ENCODE measurements at places on chromosomes 2 and 18.

DNA sequence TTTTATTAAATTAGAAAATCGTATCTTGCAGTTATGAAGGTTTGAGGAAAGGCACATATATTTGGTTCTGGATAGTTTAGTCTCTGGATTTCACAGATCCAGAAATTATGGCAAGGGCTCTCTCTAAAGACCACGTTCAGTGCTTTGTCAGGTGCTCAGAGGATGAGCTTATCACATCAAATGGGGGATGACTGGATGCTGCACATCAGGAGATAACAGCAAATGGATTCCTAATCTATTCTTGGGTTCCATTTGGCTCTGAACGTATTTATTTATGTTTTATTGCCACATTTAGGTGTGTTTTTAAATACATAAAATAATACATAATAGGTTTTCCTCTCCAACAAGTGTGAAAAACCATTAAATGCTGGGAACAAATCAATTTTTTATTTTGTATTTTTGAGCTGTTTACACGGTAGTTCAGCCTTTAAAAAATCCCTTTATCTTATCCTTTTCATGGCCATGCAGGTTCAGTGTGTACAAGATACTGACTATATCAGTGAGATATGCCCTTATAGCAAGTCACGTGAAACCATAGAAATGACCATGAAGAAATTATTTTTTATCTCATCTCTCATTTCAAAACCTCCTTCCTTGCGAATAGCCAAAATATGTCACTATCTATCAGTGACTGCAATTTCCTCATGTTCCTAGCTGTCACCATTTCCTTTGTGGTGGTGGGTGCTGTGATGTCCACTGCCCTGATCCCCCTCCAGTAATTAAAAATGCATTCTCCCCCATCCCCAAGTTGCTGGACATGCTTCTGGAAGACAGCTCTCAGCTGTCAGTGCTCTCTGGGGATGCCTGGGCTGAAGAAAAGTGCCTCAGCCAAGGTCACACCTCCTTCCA, 25.9 kb upstream of the CXCR4 start:
- H3K4me1 ChIP-seq, result peaks cover 65% of the 10 kb centered on the region
- DNase-seq, result no peak
- H3K4me3 ChIP-seq, result no peak overlapping the region
- H3K27ac ChIP-seq, result peak overlapping the region; percentile 37
- H3K36me3 ChIP-seq, result no peaks in the 10 kb centered on the region

- no peak for DNase-seq
- H3K4me3 ChIP-seq, result no peak overlapping the region
- H3K36me3 ChIP-seq, result no peaks in the 10 kb centered on the region
- no peak overlapping the region for H3K27ac ChIP-seq
- H3K4me1 ChIP-seq, result no peaks in the 10 kb centered on the region
Observed at GRCh38 chr2:152584301-152584700, 133.0 kb downstream of the PRPF40A start.

- no peaks in the 10 kb centered on the region for H3K27me3 ChIP-seq
- no peak overlapping the region for H3K4me3 ChIP-seq
- no peak overlapping the region for H3K27ac ChIP-seq
- peaks cover 14% of the 10 kb centered on the region for H3K36me3 ChIP-seq
Observed at GRCh38 chr2:159895258-159896065, 97.5 kb upstream of the CD302 start.

GRCh38 chr18:8730080-8730827, 24.9 kb downstream of the MTCL1 start:
- peaks cover 5% of the 10 kb centered on the region for H3K27me3 ChIP-seq
- no peak for DNase-seq
- no peak overlapping the region for H3K4me3 ChIP-seq
- no peak overlapping the region for H3K27ac ChIP-seq
- no peaks in the 10 kb centered on the region for H3K36me3 ChIP-seq
- no peaks in the 10 kb centered on the region for H3K4me1 ChIP-seq

DNA sequence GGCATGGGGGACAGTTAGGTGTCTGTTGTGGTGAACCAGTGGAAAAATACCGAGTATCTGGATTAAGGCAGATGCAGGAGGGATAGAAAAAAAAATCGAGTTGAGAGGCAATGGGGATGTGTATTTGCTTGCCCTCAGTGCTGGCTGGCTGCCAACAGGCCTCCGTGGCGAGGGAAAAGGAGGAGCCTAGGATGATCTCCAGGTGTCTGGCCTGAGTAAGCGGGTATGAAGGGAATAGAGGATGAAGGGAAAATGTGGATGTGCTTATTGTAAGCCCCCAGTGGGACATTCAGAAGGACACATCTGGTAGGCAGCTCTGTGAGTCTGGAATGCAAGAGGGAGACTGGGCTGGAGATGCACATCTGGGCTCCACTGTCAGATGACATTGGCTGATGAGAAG, 22.8 kb downstream of the KCNS3 start:
- no peaks in the 10 kb centered on the region for H3K4me1 ChIP-seq
- no peaks in the 10 kb centered on the region for H3K36me3 ChIP-seq

GRCh38 chr2:239245107-239245506, 155.7 kb downstream of the HDAC4 start:
- no peak overlapping the region for H3K4me3 ChIP-seq
- peaks cover 9% of the 10 kb centered on the region for H3K36me3 ChIP-seq
- no peak overlapping the region for H3K27ac ChIP-seq
- no peaks in the 10 kb centered on the region for H3K27me3 ChIP-seq
- peaks cover 40% of the 10 kb centered on the region for H3K4me1 ChIP-seq

GRCh38 chr2:143473820-143474219, 344.6 kb downstream of the ARHGAP15 start:
- H3K4me1 ChIP-seq, result peaks cover 57% of the 10 kb centered on the region
- no peak overlapping the region for H3K4me3 ChIP-seq
- peaks cover 39% of the 10 kb centered on the region for H3K36me3 ChIP-seq
- no peak overlapping the region for H3K27ac ChIP-seq
- no peak for DNase-seq

GRCh38 chr2:231597014-231597611, 4.4 kb downstream of the TEX44 start:
- H3K27ac ChIP-seq, result no peak overlapping the region
- no peak overlapping the region for H3K4me3 ChIP-seq

GRCh38 chr2:221502270-221503010, 69.7 kb downstream of the EPHA4 start:
- no peaks in the 10 kb centered on the region for H3K4me1 ChIP-seq
- no peaks in the 10 kb centered on the region for H3K27me3 ChIP-seq
- DNase-seq, result no peak
- H3K27ac ChIP-seq, result no peak overlapping the region

- H3K27me3 ChIP-seq, result no peaks in the 10 kb centered on the region
- H3K27ac ChIP-seq, result no peak overlapping the region
- no peak for DNase-seq
- peaks cover 17% of the 10 kb centered on the region for H3K36me3 ChIP-seq
Observed at GRCh38 chr2:159573846-159574606, 42.3 kb downstream of the BAZ2B start.

- no peaks in the 10 kb centered on the region for H3K36me3 ChIP-seq
- DNase-seq, result no peak
- H3K4me1 ChIP-seq, result no peaks in the 10 kb centered on the region
- H3K4me3 ChIP-seq, result no peak overlapping the region
- no peak overlapping the region for H3K27ac ChIP-seq
Observed at GRCh38 chr2:33212151-33212550, 264.3 kb upstream of the RASGRP3 start.

GRCh38 chr2:101828673-101829334, 131.3 kb downstream of the MAP4K4 start:
- DNase-seq, result no peak
- no peaks in the 10 kb centered on the region for H3K36me3 ChIP-seq
- H3K4me1 ChIP-seq, result peaks cover 36% of the 10 kb centered on the region
- no peaks in the 10 kb centered on the region for H3K27me3 ChIP-seq

DNA sequence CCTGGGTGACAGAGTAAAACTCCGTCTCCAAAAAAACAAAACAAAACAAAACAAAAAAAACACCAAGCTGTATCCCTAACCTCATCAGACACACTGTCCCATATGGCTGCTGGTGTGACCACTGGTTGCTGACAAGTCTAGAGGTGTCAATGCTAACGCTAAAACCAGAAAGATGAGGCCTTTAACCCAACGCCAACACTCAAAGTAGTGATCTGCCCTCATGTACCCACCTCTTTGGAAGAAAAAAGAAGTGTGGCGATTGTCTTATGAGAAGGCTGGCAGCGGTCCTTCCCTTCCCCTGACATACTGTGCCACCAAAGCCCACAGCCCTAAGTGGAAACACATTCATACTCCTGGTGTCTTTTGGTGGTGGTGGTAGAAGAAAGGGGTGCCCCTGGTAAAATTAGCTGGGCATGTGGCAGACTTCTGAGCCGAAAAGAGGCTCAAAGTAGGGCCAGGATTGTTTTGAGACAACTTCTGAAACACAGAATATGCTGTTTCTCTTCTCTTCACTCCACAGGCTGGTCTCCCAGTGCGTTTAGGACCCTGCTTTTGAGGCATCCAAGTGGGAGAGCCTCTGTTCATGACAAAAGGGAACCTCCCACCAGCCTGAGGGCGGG, 9.8 kb downstream of the SERTAD2 start:
- DNase-seq, result no peak
- no peaks in the 10 kb centered on the region for H3K36me3 ChIP-seq
- peak overlapping the region; percentile 92 for H3K4me3 ChIP-seq
- H3K27me3 ChIP-seq, result no peaks in the 10 kb centered on the region

DNA sequence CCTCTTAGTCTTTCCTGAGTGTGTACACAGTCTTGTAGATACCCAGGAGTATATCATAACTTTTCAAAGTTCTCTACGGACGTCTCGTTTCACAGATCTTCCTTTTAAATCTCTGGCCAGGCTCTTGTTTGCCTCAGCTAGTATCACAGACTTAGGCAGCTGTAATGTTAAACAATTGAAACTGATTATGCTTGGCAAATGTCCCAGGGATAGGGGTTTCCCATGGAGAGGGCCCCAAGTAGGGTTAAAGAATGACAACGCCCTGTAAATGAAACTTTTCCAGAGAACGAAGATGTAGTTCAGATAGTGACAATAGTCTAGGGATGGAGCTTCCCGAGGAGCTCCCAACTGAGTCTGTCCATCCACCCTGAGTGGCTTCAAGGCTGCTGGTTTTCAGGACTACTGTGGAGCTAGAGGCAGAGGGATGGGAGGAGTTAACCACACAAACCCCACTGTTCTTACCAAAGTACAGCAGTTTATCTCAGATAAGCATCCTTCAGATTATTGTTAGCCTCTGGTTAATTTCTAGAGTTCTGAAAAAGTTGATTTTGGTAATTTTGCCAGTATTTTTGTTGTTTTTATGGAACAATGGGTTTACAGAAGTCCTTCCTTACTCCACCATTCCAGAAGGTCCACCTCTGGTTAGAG, 9.1 kb downstream of the NEURL3 start:
- no peak overlapping the region for H3K27ac ChIP-seq
- no peak for DNase-seq
- H3K4me1 ChIP-seq, result no peaks in the 10 kb centered on the region
- no peaks in the 10 kb centered on the region for H3K27me3 ChIP-seq
- no peak overlapping the region for H3K4me3 ChIP-seq
- H3K36me3 ChIP-seq, result peaks cover 18% of the 10 kb centered on the region

- H3K27ac ChIP-seq, result peak overlapping the region; percentile 77
- H3K4me1 ChIP-seq, result peaks cover 44% of the 10 kb centered on the region
- H3K27me3 ChIP-seq, result no peaks in the 10 kb centered on the region
Observed at GRCh38 chr2:15967415-15968279, 27.3 kb downstream of the MYCN start.

DNA sequence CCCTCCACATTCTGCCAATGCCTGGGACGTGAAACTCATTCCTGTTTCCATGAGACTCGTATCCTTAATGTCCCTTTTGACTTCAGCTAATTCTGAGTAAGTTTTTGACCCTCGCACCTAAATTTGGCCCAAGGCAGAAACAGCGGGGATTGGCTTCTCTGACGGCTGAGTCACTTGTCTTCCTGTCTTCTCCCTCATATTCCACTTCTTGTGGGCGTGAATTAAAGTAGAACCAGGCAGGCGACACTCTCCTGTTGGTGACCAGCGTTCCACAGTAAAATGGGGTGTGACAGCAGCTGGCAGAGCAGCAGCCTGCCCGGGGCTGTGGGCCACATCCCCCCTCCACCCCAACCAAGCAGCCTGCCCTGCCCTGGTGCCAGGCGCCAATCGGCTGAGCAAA, 15.5 kb downstream of the TTC32 start:
- no peak overlapping the region for H3K27ac ChIP-seq
- peaks cover 7% of the 10 kb centered on the region for H3K4me1 ChIP-seq
- no peak for DNase-seq
- no peaks in the 10 kb centered on the region for H3K27me3 ChIP-seq
- H3K4me3 ChIP-seq, result no peak overlapping the region

DNA sequence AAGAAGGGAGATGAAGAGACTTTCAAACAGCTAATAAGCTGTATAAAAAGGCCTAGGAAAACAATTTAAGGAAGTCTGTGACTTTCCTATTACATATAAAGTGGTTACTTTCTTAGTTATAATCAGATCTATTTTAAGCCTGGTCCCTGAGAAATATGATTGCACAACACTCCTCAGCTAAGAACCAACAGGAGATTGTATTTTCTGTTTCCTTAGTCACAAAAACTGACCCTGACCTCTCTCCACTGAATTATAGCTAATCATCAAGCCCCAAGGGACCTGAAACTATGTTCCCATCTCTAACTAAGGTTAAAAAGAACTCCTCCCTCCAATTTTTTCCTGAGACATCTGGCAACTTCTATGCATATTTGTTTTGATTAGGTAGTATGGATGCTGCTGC, 106.9 kb downstream of the ROCK1 start:
- peaks cover 6% of the 10 kb centered on the region for H3K4me1 ChIP-seq
- H3K27me3 ChIP-seq, result no peaks in the 10 kb centered on the region
- H3K27ac ChIP-seq, result peak overlapping the region; percentile 36
- H3K36me3 ChIP-seq, result peaks cover 28% of the 10 kb centered on the region
- no peak for DNase-seq

- H3K27ac ChIP-seq, result no peak overlapping the region
- no peak overlapping the region for H3K4me3 ChIP-seq
- no peaks in the 10 kb centered on the region for H3K27me3 ChIP-seq
Observed at GRCh38 chr2:27909901-27910300, 19.4 kb downstream of the BABAM2 start.

DNA sequence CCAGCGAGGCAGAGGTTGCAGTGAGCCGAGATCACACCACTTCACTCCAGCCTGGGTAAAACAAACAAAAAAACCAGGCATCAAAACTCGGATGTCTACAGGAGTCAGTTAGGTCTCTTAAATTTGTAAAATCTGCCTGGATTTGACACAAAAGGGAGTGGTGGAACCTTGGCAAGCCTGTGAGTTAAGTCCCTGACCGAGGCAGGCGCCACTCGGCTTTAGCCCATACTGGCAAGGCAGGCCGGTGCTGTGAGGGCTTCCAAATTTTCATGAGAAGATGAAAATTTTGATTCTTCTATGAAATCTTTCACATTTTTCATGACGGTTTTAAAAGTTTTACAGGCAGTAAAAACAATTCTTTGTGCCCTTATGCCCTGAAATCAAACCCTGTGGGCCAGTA, 165.8 kb downstream of the FMNL2 start:
- no peak overlapping the region for H3K27ac ChIP-seq
- H3K4me3 ChIP-seq, result no peak overlapping the region
- no peaks in the 10 kb centered on the region for H3K36me3 ChIP-seq
- H3K27me3 ChIP-seq, result peaks cover 7% of the 10 kb centered on the region

Measured in naive thymus-derived CD8-positive, alpha-beta T cell (primary cell).